ENCODE measurements at places on chromosomes 13 and 19.
A peak's percentile ranks its signal among the peaks of the same experiment; 100 is the strongest.

GRCh38 chr19:18310118-18310909 lies 12.6 kb downstream of the LSM4 start:
- DNase-seq: no peak

GRCh38 chr19:30877661-30878113 lies 471.5 kb downstream of the TSHZ3 start:
- no peak for DNase-seq

DNA sequence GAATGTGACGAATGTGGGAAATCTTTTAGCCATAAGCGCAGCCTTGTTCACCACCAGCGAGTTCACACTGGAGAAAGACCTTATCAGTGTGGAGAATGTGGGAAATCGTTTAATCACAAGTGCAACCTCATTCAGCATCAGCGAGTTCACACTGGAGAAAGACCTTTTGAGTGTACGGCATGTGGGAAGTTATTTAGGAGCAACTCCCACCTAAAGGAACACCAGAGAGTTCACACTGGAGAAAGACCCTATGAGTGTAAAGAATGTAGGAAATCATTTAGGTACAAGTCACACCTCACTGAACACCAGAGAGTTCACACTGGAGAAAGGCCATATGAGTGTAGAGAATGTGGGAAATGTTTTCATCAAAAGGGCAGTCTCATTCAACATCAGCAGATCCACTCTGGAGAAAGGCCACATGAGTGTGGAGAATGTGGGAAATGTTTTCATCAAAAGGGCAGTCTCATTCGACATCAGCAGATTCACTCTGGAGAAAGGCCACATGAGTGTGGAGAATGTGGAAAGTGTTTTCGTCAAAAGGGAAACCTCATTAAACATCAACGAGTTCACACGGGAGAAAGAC lies 7.6 kb downstream of the ZNF776 start:
- DNase-seq: no peak

- no peak for DNase-seq
Observed at GRCh38 chr19:5152013-5152763, 183.3 kb downstream of the KDM4B start.

DNA sequence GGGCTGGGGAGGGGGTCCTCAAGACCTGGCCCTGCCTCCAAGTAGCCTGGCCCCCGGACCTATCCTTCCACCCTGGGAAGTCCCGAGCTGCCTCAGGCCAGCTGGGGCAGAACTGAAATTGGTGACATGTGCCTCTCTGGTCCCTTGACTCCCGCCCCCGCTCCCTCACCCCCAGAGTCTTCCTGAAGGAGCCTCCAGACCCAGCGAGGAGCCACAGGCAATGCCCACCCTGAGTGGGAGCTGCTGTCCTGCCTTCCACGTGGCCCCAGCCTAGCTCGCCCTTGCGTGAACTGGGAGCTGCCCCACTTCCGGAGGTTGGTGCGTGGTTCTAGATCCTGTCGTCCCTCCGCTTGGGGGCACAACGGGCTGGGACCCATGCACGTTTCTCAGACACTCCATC lies 34.6 kb downstream of the CEBPA start:
- no peak for DNase-seq

GRCh38 chr13:29858667-29859066 lies 8.2 kb upstream of the UBL3 start:
- DNase-seq: no peak

DNA sequence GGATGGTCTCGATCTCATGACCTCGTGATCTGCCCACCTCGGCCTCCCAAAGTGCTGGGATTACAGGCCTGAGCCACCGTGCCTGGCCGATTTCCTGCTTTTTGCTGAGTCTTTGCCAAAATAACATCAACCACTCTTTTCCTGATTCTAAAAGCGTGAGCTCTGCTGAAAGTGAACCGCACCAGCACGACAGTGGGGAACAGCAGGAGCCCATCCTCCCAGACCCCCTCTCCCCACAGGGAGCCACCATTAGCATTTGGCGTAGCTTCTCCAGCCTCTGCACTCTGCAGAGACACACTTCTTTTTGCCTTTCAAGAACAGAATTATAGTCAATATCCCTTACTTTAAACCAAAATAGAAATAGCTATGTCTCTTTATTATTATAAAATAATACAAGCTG lies 41.3 kb downstream of the MYH14 start:
- no peak for DNase-seq

DNA sequence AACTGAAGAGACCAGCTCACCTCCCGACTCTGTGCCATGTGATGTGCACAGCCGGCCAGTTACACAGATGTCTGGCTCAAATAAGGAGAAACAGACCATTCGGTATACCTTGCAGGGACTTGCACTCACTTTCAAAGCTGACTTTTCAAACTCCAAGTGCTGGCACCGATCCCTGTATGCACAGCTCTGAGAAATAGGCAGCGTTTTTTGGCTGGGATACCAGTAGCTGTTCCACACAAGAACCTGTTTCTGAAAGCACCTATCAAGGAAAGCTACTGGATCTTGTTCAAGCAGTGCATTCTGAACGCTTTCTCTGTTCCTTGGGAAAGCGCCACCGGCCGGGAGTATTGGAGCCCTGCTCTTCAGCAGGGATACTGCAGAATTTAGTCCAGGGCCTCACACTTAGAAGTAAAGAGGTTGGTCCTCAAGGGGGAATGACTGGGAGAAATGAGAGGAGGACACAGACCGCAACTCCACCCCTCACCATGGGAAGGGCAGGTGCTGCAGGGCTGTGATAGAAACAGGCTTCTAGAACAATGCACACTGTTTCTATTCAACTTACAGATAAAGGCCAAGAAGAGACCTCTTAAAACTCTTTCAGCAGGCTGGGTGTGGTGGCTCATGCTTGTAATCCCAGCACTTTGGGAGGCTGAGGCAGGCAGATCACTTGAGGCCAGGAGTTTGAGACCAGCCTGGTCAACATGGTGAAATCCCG lies 53.6 kb upstream of the PABPC3 start:
- DNase-seq: no peak

DNA sequence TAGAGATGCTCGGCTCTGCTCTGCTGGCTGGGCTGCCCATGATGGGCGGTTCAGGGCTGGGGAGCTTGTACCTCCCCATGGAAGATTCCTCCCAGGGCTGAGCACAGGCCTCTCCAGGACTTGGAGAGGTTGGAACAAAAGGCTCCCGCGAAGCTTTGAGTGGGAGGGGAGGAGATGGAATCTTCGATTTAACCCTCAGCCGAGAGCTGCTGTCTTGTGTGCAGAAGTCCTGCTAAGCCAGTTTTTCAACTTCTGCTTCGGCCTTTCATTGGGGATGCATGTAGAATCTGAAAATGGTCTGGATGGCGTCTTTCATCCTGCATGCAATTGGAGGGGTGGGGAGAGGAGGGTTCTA lies 163.3 kb downstream of the KDM4B start:
- no peak for DNase-seq

DNA sequence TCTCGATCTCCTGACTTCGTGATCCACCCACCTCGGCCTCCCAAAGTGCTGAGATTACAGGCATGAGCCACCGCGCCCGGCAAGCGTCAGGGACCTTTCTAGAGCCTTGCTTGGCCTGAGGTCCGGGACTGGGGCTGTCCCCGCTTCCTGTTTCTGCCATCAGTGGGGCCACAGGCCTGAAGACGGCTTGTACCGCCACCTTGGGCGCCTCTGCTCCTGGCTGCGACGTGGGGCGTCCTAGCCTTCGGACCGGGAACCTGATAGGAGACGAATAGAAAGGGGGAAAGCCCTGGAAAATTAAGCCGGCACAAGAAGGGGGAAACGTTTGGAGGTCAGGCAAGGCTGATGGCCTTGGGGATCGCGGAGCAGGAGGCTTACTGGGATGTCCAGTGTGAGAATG lies 35.1 kb downstream of the RNF6 start:
- no peak for DNase-seq

GRCh38 chr13:69155136-69155535 lies 952.5 kb upstream of the ATXN8OS start:
- no peak for DNase-seq

DNA sequence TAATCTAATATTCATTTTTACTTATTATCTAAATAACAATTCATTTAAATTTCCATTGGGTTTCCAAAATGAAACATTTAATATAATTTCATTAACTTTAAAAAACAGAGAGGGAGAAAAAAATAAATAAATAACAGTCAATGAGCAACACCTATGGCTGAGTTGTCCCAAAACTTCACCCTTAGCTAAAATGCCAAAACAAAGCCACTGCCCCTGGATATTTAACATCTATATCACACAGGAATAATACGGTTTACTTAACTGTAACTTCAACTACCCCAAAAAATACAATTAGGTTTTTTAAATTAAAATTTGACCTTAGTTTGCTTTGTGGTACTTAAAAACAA lies 541 bp downstream of the ELF1 start:
- DNase-seq: no peak

- DNase-seq: no peak
Observed at GRCh38 chr13:50401721-50402465, 386.6 kb downstream of the KCNRG start.

- DNase-seq: peak; percentile 89
Observed at GRCh38 chr19:11766597-11767591, at the start of gene ZNF441. ZNF441 (plus strand) TSS chr19:11767000; CDS start chr19:11767194, 194 bp downstream.

DNA sequence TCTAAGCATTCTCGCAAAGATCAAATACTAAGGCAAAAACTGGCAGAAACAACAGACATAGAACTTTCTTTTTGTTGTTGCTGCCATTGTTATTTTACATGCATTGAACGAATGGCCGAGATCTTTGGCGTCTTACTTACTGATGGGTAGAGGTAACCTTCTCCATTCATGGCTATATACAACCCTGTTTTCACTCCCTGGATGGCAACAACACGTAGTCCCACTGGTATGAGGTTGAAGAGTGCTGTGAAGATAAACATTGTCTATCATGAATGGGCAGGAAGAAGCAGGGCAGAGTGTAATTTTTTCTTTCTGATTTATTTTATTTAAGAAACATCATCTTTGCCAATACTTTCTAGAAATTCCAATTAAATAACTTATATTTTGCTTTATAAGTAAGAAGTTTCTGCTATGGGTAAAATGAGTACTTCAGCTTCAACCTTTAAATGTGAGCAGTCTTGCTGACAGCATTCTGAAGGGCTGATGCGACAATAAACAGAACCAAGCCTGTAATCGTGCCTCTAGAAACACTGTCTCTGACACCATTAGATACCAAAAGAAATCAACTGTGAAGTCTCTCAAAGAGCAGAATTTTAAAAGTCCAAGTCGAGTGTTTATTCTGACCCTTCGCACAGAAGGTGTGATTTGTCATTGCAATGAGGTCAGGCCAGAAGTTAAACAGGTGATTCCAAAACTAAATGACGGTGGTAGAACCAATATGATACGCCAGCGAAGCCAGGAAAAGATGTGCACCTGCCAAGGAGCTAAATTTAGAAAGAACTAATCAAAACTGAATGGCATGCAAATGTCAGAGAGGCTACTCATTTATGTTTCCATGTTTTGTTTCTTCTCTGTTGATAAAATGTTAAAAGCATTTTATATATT lies 416.4 kb downstream of the ITGBL1 start:
- DNase-seq: no peak

- DNase-seq: no peak
Observed at GRCh38 chr13:107907065-107907805, 308.1 kb downstream of the LIG4 start.

- DNase-seq: no peak
Observed at GRCh38 chr13:44305917-44306370, 67.7 kb upstream of the SERP2 start.

DNA sequence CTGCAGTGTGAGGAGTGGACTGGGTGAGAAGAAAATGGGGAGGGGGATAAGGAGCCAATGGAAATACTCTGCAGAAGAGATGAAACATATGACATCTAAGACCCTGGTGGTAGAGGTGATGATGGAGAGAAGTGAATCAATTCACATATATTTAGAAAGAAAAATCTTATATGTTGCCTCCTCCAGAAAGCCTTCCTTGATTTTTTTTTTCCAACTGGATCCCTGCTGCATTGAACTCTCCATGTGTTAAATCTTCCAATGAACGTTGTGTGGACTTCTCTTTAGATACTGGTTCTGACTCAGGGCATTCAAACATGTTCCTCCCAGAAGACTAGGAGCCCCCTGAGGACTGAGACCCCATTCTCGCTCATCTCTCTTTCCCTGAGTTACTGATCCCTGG lies 348.3 kb downstream of the TSHZ3 start:
- no peak for DNase-seq

DNA sequence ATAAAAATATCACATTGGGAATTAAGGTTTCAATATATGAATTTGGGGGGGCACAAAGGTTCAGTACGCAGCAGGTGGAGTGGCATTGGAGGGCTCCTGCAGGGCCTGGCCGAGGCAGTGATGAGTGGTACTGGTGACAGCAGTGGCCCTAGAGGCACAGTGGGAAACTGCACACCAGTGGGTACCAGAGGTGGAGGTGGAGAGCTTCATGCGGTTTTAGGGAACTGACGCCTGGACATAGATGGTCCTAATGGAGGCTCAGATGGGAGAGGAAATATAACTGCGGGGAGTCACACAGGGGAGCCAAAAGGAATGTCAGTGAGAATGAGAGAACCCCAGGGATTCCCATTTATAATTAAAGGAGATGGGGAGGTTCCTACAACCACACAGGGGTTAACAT lies 156.2 kb downstream of the COG6 start:
- DNase-seq: no peak

DNA sequence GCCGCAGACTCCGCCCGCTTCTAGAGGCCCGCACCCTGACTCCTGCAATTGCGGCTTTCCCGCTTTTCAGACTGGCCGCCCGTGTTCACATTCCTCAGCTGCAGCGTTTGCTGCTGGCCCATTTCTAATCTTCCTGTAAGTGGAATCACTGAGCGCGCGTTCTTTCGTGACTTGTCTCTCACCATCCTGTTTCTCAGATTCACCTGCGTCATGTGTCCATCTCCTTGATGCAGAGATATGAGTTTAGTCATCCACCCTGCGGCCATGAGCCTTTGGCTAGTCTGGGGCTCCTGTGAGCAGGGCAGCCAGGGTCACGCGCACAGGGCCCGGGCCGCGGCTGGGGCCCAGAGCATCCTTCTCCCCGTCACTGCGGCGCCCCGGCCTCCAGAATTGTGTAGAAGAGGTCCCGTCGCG lies 110.0 kb downstream of the CRYL1 start:
- no peak for DNase-seq

DNA sequence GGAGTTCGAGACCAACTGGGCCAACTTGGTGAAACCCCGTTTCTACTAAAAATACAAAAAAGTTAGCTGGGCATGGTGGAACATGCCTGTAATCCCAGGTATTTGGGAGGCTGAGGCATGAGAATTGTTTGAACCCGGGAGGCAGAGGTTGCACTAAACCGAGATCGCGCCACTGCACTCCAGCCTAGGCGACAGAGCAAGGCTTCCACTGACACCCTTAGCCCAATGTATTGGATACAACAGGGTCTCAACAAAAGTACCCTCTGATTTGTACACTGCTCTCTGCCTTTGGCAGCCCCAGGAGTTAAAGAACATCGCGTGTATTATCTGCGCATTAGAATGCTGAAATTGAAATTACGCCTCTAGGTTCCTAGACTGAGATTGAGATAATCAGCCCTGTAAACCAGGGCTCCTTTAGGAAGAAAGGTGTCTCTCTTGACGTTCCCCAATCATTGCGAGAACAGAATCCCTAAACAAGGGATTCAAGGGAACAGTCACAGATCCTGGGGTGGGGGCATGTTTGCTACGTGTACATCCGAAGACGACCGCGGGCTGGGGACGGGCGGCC lies 21.9 kb downstream of the IPO5 start:
- no peak for DNase-seq

All from activated T-cell treated with anti-CD3 and anti-CD28 coated beads for 4 hours (primary cell).